Hematopoietic multipotent progenitor cell treated with erythropoietin and hydrocortisone succinate and interleukin-3 and kit ligand, for 4 days (in vitro differentiated cells): ENCODE measurements at places on chromosomes 2 and 18.

GRCh38 chr2:127048969-127049897 lies 57.7 kb downstream of the BIN1 start:
- DNase-seq, result no peak

DNA sequence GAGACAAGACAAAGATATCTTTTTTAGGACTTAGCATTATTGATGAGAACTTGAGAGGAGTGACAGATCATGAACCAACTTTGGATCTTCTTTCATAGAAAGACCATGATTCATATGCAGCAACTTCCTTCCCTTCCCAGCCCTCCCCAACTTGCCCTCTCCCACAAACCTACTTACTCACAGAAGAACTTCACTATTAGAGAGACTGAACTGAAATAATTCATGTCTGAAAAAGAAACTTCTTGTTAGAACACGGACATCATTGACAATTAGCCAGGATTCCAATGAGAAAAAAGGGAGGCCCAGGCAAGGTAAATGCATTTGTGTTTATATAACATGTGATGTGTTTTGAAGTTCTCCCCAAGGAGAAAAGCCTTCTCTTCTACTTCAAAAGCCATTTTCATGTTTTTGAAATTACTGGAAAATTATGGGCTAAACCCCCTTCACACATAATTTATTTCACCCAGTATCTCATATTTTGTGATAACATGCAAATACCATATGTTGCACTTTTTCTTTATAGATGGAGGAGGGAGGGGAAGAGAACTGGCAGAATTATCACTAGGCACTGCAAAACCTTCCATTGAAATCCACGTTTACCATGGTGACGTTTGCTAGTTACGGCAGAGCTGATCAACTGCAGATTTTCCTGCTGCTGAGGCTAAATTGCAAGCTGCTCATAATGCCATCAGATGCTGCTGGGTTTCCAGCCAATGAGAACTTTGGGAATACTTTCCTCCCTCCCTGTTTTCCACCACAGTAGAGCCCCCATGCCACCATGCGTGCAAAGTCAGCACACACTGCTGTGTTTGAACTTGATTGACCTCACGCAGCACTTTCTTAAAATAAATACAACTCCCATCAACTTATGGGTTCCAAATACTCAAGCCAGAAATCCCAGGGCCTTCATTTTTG lies 294.7 kb downstream of the MEIS1 start:
- no peak for DNase-seq

GRCh38 chr2:1584691-1585485 lies 159.4 kb downstream of the PXDN start:
- no peak for DNase-seq

- no peak for DNase-seq
These were observed 21.8 kb upstream of the GLS start for GRCh38 chr2:190858817-190859216.

GRCh38 chr2:128305555-128306080 lies 13.1 kb downstream of the HS6ST1 start:
- no peak for DNase-seq

GRCh38 chr2:17036361-17036760 lies 370.7 kb upstream of the CYRIA start:
- DNase-seq, result no peak

- peak; percentile 70 for DNase-seq
These were observed at the start of gene SCN3A for GRCh38 chr2:165203689-165204559. Gene SCN3A, minus strand, starts transcription at chr2:165204050. Its CDS starts 27,656 bp downstream, at chr2:165176394.

DNA sequence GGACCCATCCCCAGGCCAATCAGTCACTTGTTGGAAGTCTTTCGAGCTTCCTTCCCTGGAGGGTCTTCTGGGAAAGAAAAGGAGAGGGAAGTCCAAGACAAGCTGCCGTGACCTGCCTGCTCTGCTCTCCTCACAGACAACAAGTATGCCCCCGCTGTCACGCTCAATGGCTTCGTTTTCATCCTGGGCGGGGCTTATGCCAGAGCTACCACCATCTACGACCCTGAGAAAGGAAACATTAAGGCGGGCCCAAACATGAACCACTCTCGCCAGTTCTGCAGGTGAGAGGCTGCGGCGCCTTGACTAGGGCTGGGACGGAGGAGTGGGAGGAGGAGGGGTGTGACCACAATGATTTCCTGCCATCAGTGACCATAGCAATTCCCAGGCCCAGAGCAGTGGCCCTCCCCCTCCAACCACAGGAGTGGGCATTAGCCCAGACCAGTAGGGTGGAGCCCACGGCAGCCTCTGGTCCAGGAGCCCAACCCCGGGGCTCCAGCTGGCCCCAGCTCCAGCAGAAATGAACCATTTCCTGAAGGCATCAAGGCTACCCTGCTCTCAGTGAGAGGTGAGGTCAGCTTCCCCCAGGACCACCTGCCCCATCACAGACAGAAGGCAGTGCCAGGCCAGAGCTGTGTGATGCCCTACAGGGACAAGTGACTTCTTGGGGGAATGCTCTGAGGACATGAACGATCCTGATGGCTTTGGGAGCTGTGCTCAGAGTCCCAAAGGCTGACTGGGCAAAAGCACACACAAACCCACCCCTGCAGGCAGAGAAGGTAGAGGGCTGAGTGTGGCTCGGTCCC lies 223.1 kb downstream of the ATAD2B start:
- DNase-seq, result no peak

- DNase-seq, result peak; percentile 40
These were observed 215.4 kb upstream of the HNRNPA3 start for GRCh38 chr2:176997074-176997791.

DNA sequence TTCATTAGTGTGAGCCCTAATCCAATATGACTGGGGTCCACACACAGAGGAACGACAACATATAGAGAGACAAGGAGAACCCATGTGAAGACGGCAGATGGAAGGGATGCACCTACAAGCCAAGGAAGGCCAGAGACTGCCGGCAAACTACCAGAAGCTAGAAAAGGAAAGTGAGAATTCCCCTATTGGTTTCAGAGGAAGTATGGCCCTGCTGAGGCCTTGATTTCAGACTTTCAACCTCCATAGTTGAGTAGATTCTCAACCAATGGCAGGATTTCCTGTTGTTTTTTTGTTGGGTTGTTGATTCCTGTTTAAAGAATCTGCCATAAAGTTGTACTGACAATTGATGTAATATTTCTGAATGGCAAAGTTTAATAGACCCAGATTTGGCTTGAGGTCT lies 241.5 kb downstream of the SATB2 start:
- DNase-seq, result no peak

- DNase-seq, result no peak
These were observed 6.1 kb downstream of the PTGR3 start for GRCh38 chr18:75202696-75203365.

GRCh38 chr2:33521791-33522281 lies 45.4 kb downstream of the RASGRP3 start:
- DNase-seq, result peak; percentile 34

DNA sequence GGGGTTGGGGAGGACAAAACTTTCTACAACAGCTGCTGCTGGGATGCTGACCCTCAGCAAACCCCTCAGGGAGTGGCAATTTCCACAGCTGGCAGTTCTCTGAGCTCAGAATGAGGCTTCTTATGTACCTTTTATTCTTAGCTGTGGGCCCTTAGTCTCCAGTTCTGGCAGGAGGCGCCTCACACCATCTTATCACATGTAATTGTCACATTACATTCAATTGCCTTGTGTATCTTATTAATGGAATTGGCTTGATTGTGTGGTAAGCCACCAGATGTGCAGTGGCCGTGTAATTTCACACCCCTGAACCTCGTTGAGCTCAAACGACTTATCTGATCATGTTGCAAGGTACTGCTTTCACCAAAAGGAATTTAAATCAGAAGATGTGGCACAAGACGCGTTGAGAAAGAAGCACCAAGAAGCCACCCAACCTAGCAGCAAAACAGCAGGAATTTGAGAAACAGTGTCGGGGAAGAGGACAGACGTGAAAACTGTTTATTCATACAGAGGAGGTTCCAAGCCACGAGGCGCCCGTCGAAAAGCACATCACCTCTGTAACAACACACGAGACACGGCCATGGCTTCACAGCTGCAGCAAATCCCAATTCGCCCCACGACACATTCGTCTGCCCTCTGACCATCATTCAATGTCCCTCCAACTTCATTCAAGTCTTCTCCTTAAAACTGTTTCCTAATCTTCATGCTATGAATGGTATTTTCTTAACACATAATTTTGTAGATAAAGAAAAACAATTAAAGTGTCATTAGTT lies 53.6 kb upstream of the LPIN2 start:
- DNase-seq, result peak; percentile 26

- DNase-seq, result no peak
These were observed 116.4 kb downstream of the RTP5 start for GRCh38 chr2:241985986-241986329.

DNA sequence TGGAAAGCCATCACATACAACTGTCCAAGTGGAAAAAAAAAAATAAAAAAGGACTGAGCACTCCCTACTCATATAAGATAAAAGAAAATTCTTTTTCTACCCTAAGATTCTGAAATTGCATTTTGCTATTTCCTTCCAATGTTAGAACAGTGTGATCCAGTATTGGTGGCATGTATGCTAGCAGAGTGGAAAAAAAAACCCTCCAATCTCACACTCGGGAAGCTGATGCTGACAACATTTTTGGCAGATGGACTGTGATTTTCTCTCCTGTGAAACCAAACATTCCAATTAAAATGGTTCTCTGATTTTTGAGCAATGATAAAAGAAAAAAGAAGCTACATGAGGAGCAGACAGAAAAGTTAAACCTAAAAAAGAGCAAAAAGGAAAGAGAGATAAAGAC lies 419.8 kb downstream of the DPP10 start:
- DNase-seq, result no peak

- DNase-seq, result no peak
These were observed 88.2 kb upstream of the THUMPD2 start for GRCh38 chr2:39867268-39867667.

GRCh38 chr2:90645-91312 lies 44.5 kb upstream of the FAM110C start:
- DNase-seq, result no peak

DNA sequence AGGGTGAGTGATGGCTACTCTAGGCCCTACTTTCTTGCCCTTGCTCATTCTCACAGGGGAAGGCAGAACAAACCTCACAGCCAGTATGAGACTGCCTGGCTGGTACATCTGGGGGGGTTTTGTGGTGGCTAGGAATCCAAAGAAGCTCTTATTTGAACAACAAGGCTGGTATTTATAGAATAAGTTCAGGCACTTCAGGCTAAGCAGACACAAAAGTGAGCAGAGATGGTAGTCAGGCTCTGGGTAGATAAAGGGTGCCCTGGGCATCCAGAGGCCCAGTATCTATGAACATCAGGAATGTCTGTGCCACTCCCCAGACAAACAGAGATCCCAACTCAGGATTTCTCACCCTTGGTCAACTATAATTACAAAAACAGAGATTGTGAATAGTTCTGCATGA lies 57.2 kb upstream of the RTN4 start:
- peak; percentile 25 for DNase-seq

DNA sequence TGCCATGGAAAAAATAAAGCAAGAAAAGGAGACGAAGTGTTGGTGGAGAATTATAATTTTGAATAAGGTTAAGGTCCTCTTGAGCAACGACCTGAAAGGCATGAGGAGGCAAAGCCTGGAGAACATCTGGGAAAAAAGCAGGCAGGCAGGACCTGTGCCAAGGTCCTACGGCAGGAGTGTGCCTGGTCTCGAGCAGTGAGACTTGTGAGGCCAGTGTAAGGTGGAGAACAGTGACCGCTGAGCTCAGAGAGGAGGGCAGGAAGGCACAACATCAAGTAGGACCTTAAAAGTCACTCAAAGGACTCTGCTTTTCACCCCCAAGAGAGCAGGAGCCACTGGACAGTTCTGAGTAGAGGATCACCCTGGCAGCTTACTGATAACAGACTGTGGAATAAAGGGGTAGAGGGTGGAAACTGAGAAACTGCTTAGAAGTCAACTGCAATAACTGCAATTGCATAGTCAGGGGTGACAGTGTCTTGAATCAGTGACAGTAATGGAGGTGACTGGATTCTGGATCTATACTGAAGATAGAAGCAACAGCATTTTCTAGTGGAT lies 3.5 kb downstream of the NOL10 start:
- DNase-seq, result peak; percentile 43

DNA sequence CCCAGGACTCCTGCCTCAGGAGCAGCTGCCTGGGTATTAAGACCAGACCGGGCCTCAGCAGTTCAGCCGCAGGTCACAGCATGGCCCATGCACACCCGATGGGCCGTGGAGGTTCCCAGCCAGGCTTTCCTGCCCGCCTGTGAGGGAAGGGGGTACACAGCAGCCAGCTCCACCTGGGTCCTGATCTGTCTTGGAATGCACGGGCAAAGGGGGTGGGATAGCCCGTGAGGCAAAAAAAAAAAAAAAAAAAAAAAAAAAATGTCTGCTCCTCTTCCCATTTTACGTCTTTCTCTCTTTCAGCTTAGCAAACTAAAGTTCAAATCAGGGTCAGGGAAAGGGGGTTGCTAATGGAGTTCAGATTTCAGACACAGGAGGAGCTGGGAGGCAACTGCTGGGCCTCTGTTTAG lies 385.2 kb downstream of the TNS1 start:
- no peak for DNase-seq

DNA sequence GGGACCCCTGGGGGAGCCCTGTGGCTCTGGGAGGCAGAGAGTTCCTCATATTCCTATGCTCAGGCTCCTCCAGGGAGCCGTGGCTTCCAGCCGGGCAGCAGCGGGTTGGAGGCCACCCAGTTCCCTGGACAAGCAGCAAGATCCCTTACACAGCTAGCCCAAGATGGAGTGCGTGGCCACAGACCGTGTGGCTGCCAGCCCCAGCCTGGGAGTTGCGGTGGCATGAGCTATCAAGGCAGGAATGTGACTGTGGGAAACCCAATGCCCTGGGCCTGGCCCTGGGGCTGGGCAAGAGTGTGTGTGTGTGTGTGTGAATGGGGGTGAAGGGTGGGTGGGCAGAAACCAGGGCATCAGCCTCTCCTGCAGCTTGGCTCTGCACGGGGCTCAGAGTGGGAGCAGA lies 130.5 kb downstream of the DYSF start:
- no peak for DNase-seq

DNA sequence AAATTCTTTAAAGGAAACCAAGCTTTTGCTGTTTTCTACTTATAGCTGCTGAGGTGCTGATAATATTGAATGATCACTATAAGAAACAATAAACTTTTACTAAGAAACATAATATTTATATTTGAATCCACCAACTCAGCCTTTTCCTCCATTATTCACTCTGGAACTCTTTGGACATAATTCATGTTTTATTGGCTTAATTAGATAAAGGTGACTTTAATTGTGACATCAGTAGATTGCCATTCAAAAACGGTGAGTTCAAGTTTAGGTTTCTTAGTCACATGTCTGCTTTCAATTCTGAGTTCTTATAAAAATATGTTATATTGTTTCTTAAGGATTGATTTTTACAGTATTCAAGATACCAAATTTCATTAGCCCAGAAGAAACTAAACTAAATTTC lies 24.0 kb downstream of the CCDC85A start:
- no peak for DNase-seq

DNA sequence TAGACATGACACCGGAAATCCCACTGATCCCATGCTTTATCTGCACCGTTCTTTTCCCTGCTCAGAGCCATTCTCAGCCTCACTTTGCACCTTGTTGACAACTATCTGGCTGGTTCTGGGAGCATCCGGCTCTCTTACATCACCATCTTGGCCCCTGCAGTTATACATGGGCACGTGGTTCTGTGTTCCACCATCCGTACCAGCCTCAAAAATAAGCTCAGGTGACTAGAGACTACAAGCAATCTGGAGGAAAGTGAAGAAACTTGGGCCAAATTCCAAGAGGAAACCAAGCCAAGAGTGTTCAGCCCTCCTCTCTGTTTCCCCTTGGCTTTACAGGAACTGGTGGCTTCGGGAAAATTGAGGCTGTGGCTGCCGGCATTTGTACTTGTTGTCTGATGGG lies 244.6 kb upstream of the ACVR2A start:
- DNase-seq, result no peak
